Panc1 (cell line): ENCODE measurements at places on chromosomes 16 and 17. TPM values are rescaled to one million over a fixed set of nuclear protein-coding genes. Genes with fewer than 3 reads are reported as not detected.

DNA sequence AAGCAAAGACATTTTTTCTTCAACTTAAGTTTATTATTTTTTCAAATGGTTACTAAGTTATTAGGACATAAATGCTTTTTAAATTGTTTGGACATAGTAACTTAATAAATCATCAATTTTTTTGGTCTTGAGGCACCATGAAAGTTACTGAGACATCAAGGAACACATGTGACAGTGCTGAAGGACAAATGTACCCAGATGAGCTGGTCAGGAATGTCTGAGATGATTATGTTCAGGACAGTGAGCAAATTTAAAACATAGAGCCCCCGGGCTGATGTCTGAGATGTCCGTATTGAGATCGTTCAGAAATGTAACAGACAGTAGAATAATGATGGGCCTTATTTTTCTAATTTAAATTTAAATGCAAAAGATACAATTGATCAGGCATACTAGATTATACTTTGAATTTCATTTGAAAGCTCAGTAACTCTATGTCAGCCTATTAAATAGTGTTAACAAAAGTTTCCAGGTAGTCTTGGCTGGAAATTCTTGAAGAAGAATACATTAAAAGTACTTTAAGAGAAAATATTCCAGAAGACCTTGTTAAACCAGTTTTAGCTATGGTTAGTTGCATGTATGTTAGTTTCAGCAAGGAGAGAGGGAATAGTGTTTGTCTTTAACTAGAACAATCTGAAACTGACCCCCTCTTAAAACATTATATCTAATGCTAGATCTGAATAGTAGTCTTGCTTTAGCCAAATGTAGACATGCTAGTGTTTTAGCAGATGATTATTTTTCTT, 36.4 kb downstream of the SEC14L1 start:
- no peak for DNase-seq

GRCh38 chr16:75798714-75799113, 72.4 kb upstream of the CPHXL start:
- DNase-seq, result no peak

- no peak for DNase-seq
These were observed 16.0 kb upstream of the TANC2 start for GRCh38 chr17:62950067-62950466.

DNA sequence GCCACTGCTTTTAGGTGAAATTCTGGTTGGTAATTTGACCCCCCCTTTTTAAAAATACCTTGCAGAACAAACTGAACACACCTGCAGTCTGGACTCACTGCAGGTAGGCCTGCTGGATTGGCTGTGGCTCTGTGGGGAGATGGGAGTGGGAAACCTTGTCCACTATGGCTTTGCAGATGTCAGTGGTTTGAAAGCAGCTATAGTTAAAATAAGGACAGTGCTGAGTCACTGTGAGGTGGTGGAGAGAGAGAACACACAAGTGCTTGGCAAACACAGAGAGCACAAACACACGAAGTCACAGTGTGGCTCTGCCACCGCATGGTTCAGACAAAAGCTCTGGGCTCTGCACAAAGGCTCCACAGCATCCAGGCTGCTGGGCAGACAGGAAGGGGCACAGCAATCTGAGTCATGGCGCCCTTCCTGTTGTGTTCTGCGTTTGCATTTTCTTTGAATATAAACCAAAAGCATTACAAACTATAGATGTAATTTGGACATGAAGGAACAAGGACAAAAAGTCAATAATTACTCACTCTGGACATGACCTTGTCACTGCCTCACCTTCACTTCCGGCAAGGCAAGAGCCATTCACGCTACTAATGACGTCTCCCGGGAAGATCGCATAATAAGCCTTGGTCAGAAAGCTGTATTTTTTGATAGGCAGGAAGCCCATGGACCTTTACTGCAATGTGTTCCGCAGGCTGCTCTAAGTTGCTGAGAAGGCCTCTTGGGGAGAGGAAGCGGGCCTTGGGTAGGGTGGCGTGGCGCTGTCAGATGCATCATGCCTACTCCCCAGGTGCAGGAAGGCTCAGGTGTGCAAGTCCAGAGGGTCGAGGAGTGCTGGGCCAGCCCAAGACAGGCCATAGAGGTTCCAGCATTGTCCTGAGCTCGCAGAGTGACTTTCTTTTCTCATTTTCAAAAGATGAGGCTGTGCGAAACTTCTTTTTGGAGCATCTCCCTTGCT, 60.1 kb upstream of the MED9 start:
- DNase-seq, result peak; percentile 38

DNA sequence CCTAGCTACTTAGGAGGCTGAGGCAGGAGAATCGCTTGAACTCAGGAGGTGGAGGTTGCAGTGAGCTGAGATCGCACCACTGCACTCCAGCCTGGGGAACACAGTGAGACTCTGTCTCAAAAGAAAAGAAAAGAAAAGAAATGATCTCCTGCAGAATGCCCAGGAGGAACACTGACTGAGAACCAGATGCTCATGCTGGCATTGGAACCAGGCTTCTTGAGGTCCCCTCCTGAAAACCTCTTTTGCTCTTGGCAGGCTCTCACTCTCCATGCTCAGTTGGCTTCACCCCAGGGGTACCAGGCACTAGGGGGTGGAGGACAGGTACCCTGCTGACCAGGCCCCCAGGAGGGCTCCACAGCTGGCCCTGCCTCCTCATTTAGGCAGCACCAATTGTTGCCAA, 8.5 kb upstream of the TNFRSF17 start:
- no peak for DNase-seq

GRCh38 chr17:55524440-55525220, 13.4 kb upstream of the SMIM36 start:
- DNase-seq, result no peak

DNA sequence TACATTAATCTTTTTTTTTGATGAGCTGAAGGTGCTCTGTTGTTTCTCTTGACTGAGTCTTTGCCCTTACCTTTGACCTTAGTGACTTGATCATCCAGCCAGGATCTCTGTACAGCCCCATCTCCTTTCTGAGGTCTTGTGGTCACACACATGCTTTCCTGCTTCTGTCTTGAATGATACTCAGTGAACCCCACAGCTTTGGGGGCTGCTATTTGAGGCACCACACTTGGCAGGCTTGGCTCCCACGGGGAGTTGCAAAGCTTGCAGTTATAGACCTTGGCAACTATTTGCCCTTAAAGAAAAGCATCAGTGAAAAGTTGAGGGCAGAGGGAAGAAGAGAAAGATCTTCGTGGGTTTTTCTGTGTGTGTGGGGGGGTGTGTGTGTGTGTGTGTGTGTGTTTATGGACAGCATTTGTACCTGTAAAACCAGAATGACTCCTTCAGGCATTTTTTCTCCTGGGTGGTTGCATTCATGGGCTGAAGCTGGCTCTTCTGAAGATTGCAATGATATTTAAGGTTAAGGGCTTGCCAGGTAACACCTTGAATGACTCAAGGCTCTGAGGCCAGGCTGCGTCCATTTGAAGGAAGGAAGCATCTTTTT, 101.6 kb downstream of the MSI2 start:
- DNase-seq, result no peak

DNA sequence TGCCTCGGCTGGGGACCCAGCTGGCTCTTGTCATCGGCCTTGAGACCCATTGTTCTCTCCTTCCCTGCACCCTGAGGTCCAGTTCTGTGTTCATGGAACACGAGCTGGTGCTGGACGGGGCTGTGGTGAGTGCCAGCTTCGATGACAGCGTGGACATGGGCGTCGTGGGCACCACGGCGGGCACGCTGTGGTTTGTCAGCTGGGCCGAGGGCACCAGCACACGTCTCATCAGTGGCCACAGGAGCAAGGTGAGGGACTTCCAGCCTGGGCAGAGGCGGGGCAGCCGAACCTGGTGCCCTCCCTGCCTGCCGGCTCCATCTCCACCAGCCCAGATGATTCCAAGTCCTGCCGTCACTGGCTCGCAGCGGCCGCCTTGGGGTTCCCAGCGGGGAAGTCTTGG, 5.3 kb upstream of the RHOT2 start:
- DNase-seq, result no peak

DNA sequence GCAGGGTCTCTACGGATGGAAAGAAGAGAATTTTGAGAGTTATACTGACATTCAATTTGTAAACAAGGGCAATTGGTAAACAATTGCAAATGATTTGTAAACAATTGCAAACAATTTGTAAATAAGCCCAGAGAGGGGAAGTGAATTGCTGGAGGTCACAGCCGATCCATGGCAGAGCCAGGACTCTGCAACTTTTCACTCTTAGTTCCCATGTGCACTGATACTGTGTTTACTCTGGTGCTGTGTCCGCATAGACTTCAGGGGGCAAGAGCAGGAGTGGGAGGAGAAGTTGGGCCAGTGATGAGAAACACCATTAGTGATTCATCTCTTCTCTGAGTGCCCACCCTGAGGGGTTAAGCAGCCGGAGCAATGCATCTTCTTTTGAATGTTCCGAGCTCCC, 14.0 kb downstream of the SCNN1G start:
- no peak for DNase-seq

DNA sequence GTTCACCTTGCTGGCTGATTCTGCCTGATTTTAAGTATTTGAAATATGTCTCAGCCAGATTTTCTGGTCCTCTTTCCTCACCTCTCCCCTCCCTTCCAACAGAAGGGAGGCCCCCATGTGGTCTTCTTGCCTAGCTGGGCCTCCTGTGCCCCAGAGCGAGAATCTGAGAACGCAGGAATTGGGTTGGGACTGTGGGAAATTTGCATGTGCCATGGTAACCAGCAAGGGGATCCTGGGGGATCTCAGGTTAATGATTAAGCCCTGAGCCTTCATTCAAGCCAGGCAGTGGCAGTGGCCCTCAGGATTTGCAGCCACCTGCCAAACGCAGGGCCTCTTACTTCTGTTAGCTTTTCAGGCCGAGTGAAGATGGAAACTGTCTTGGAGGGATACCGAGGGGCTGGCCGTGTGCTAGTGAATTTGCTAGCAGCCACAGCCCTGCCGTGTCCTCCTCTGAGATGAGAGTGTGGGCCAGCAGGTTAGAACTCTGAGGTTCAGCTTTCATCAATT, 40.2 kb downstream of the KSR1 start:
- DNase-seq, result no peak

DNA sequence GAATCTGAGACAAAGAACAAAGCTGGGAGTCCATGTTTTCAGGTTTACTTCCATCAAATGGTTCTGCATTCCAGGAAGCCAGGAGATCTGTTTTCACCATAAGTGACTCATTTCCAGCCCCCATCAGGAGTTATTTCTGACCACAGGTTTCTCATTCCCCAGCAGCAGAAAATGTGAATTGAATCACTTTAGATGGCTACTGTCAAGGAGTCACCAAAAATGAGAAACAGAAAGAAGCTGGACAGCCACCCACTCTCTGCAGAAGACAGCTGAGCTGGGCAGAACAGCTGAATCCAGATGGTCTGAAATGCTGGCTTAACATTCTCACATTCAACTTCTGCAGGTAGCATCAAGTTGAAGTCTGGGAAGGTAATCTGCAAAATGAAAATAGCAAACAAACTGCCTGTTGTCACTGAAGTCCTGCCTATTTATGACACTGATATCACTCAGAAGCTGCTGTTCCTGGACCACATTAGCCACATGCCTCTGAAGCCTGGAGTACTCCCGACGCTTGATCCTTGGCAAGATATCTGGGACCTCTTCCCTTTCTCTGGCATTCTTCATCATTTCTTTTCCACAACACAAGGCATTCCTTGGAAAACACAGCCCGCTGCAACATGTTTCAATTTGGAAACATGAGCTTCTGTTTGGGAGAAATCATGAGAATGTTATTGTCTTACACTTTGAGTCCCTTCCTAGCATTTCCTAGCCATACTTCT, 15.3 kb downstream of the CCL11 start:
- no peak for DNase-seq

- DNase-seq, result no peak
These were observed 5.0 kb upstream of the SPIRE2 start for GRCh38 chr16:89823087-89823823.

- DNase-seq, result no peak
These were observed 28.4 kb upstream of the RBFOX1 start for GRCh38 chr16:7304279-7304678.

GRCh38 chr17:21036361-21036881, 6.4 kb downstream of the USP22 start:
- DNase-seq, result no peak

DNA sequence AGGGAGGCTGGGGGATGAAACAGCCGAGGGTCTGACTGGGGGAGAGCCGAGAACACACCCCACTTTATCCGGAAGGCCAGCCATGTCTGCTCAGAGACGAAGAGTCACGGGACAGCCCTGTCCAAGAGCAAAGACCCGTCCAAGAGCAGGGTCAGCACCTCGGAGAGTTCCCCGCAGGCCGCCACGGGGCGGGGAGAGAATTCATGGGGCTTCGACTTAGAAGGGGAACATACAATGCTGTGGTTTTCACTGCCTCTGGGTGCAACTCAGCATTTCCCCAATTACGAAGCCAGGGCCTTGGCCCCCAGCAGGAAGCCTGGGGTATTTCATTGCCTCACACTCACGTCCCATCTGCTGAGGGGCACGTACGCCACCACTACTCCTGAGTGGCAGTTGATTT, 59.3 kb downstream of the JPH3 start:
- no peak for DNase-seq

DNA sequence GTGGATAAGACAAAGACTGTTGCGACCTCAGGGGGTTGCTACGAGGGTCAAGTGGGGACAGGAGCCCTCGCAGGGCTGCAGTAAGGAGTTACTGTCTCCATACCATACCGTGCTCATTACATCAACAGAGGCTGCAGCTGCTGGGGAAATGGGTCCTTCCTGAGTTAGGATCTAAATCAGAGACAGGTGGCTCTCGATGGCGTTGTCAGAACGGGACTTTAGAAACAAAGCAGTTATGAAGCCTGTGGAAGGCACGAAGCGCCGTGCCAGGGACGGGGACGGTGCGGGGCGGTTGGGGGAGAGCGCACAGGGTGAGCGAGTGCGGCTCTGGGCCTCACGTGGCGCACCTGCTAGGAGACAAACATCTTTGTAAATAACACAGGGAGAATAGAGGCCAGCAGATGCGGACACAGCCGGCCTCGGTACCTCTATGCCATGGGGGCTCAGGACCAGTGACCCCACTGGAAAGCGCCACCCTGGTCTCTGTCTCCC, 34.4 kb downstream of the ZCCHC14 start:
- no peak for DNase-seq

GRCh38 chr16:85812031-85812807, 12.7 kb downstream of the COX4I1 start:
- DNase-seq, result no peak

DNA sequence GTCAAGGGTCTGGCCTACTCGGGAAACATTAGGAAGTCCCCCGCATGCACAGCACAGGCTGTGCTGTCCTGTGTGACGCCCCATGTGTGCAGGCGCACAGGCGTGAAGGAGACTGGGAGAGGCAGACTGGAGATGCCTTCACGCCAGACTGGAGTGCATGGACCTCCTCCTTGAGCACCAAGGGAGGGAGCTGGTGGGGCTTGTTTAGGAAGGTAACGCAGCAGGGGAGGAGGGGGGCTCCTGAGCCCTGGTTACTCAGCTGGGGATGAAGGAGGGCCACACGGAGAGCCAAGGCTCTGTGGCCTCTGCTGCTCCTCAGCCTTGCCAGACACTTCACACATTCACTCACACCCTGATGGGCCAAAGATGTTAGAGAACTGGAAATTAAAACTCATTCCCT, 7.7 kb downstream of the HSDL1 start:
- DNase-seq, result no peak

- no peak for DNase-seq
These were observed 5.6 kb downstream of the KCTD13 start for GRCh38 chr16:29920288-29921033.

CDK5R1 gene
- 7.9 TPM for total RNA-seq

KAT2A gene
- total RNA-seq, result 67.0 TPM

NR1D1 gene
- 8.8 TPM for total RNA-seq

GRAP gene
- total RNA-seq, result 0.21 TPM

PITPNM3 gene
- 0.44 TPM for total RNA-seq

FLOT2 gene
- 110 TPM for total RNA-seq

SPAG9 gene
- 144 TPM for total RNA-seq
